Tibial nerve (tissue), 4 donors: ENCODE measurements at places on chromosomes 16 and 17.

- DNase-seq = peak; percentile 34
These were observed 4.9 kb upstream of the ASGR1 start for GRCh38 chr17:7184091-7184488.

GRCh38 chr17:40092581-40092980, 7.8 kb downstream of the NR1D1 start:
- DNase-seq = peak; percentile 42

DNA sequence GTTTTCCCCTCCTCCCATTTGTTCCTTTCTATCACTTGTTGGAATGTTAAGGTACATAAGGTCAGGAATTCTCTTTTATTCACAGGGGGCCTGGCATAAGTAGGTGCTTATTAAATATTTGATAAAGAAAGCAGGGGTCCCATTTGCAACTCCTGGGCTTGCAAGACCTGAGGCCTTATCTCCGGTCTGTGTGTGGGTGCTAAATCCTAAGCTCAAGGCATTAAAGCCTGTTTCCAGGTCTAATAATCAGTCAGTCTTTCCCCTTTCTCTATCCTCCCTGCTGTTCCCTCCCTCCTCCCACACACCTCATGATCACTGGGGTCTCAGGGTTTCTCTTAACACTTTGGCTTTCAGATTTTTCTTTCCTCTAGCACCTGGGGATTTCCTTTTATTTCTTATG, 17.1 kb downstream of the NTN1 start:
- DNase-seq = no peak

GRCh38 chr17:60457148-60457547, 34.9 kb downstream of the CHCT1 start:
- DNase-seq = no peak

DNA sequence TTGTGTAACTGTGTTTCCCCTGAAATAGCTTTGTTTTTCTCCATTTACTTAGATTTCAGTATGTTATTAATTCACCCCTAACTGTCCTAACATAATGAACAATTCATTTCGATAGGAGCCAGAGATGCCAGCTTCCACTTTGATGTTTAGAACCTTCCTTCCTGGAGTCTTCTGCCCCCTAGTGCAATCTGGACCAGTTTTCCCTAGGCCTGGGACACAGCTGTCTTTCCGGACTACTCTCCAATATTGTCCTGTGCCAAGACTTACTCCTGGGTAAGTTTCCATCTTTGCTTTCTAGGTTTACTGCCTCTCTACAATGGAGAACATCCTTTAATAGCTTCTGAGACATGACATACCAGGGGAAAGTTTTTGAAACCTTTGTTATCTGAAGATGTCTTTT, 12.8 kb downstream of the RECQL5 start:
- DNase-seq = no peak

GRCh38 chr17:7993972-7994589, 8.3 kb upstream of the GUCY2D start:
- DNase-seq = no peak

DNA sequence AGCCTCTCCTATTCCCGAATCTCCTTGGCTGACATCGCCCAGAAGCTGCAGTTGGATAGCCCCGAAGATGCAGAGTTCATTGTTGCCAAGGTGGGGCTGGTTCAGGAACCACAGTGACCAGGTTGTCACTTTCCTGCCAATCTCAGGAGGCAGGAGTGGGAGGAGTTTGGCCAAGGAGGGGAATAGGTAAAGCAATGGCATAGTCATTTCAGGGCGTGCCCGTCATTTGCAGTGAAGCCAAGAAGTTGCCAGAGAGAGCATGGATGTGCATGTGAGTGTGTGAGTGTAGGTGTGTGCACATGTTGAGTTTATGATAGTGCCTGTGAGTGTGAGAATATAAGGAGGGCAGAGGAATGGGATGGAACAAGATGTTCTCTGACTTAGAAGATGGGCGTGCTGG, 14.8 kb downstream of the PSMD3 start:
- DNase-seq = no peak

- DNase-seq = no peak
These were observed 555.3 kb downstream of the MAF start for GRCh38 chr16:79045191-79045590.

DNA sequence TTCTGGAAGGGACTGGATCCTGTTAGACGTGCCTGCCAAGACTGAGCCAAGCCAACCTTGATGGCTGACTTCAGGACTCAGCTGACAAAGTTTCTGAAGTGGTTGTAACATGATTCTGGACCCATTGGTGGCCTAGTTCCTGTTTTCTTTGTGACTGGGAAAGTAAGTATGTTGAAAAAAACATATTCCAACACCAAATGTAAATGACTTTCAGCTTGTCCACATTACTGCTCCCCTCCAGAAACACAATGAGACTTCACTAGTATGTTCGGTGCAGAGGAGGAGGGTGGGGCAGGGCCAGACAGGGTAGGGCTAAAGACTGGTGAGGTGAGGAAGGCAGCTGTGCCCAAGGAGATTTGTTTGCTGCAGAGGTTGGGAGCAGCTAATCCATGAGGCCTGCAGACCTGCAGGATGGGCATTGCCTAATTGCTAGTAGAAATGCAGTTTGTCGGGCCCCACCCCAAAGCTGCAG, 26.4 kb downstream of the NMT1 start:
- DNase-seq = no peak

DNA sequence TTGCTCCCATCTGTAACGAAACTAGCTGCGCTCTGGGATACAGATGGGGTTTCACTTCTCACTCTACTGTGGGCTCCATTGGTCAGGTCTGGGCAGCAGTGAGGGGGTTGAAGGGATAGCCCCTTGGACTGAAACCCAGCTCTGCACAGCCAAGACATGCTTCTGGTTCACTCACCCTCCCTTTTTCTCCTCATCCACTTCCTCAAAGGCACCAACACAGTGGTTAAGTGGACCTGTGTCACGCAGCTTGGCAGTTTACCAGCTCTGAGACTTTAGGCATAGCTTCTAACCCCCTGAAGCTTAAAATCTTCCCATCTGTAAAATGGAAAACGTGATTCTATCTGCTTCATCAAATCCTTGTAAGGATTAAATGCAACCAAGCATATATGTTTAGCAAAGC, 11.5 kb upstream of the KRT38 start:
- DNase-seq = no peak

GRCh38 chr17:72151565-72152386, 31.0 kb downstream of the SOX9 start:
- DNase-seq = peak; percentile 25

- no peak for DNase-seq
These were observed 91.9 kb downstream of the CRISPLD2 start for GRCh38 chr16:84911486-84912216.

DNA sequence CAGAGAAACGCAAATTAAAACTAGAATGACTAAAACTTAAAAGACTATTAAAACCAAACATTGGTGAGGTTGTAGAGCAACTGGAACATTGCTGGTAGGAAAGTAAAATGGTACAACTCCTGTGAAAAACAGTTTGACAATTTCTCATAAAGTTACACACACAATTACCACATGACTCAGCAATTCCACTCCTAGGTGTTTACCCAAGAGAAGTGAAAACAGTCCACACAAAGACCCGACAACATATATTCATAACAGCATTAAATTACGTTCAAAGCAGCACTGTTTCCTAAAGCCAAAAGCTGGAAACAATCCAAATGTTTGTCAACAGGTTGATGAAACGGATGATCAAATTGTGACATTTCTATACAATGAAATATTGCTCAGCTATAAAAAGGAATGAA, 26.5 kb upstream of the ALOX12 start:
- DNase-seq = no peak

DNA sequence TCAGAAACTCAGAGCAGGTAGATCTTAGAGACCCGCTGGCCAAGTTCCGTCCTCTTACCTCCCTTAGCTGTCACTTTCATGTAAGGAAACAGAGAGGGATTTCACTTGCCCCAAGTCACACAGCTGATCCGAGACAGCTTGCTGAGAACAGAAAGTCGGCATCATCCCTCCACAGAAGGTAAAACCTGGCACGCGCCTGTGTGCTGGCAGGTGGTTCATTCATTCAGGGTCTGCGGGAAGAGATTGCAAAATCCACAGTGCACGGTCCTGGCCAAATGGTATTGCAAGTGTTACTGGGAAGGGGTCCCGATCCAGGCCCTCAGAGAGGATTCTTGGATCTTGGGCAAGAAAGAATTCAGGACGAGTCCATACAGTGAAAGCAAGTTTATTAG, 139.4 kb upstream of the RPH3AL start:
- DNase-seq = no peak

DNA sequence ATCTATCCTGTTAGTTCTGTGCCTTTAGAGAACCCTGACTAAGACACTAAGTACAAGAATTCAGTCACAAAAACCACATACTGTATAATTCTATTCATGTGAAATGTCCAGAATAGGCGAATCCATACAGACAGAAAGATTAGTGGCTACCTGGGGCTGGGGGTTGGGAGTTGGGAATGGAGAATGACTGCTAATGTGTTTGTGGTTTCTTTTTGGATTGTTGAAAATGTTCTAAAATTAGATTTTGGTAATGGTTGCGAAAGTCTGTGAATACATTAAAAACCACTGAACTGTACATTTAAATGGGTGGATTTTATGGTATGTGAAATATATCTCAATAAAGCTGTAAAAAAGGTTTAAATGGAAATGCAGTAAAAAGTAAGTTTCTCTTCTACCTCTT, 80.4 kb upstream of the AKTIP start:
- DNase-seq = no peak

DNA sequence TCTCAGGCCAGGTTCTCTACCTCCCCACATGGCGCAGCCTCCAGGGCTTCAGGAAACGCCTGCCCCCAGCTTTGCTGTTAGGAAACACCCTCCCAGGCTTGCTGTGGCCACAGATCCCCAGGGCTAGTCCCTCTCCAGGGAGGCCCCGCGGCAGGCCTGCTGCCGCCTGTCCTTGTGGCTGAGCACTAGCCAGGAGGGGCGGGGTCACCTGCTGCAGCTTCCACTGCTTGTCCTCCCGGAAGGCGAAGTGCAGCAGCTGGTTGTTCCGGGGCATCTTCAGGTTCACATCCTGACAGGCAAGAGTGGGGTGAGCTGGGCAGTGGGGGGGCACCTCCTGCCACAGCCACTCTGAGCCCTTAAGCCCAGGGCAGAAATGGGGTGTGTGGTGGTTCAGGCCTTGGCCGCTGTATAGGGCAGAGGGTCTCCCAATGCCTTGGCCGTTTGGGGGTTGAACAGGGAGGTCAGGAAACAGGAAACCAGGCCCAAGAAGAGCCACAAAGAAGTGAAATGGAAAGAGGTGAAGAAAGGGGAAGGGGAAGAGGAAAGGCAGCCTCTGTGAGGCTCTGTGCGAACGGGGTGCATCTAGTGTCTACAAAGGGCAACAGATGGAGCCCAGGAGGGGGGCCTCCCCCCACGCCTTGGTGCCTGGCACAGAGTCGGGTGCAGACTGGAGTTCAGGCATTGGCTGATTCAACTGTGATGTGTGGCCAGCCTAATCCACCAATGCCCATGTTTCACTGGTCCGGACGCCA, 2.0 kb downstream of the ROGDI start:
- DNase-seq = no peak

DNA sequence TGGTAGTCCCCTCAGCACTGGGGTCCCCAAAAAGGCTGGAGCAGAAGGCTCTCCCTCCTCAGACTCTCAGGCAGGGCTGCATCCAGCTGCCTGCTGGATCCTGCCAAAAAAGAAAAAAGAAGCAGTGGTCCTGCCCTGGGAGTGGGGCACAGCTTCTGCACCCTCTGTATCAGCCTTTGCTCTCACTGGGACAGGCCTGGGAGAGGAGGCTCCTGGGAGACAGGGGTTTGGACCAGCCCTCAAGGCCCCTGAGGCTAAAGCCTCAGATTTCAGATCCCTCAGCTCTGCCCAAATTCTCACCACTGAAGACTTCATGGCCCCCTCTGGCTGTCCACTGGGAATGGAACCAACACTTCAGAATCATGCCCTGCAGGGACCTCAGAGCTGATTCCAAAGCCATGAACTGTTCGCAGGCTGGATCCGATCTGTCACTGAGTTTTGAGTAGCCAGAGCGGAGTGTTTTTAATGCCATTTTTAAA, 96.9 kb downstream of the C16orf78 start:
- DNase-seq = no peak

- DNase-seq = no peak
These were observed 4.6 kb downstream of the MMP28 start for GRCh38 chr17:35790841-35791240.

DNA sequence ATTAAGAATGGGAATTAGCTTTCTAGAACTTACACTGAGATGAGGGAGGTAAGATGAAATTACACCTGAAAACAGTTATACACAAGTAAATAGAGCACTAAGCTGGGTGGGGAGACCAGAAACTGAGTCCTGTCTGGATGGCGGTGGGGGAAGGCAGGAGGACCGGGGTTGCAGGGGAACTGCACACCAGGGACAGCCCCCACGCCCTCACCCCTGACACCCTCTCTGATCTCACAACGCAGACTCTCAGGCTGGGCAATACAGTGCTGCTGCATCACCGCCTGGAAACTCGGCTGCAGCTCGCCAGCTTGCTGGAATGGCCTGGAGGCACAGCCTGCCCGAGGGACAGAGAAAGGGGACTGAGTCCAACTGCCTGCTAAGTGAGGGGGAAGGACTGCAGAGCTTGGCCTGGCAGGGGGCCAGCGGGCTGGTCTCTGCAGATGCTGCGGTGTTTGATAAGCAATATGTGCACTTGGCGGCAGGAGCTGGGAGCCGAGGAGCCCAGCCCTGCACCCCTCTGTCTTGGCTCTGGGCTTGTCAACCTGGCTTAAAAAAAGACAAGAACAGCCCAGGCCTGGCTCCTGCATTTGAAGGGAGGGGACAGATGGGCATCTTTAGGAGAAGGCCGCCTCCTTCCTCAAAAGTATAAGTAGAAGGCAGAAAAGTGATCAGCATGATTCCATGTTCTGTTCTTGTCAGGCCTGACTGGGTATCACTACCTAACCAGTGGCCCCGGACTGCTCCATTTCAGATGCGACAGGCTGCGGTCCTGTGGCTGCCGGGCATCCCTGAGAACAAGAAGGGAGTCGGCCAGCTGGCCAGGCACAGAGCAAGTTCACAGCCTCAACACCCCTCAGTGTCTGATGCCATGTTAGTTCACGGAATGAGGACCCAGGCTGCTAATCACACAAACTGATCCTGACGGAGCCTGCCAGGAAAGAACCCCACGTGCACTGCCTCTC, 30.2 kb downstream of the SPHK1 start:
- peak; percentile 39 for DNase-seq

DNA sequence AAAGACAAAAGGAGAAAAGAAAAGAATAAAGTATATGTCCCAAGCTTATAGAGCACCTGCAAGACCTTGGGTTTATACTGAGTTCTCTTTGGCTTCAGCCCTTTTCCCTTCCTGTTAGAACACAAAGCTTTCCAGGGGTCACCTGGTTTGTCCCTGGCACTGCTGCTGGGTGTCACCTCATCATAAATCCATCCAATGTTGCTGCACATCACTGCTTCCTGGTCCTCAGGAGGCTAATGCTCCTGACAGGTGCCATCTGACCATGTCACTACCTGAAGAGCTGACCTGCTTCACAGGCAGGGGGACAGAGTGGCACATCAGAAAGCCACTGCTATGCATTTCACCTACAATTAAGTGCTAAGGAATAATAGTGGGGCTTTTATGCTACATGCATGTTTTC, 164.6 kb upstream of the ELAC2 start:
- no peak for DNase-seq

GRCh38 chr17:65633988-65634387, 72.5 kb upstream of the AXIN2 start:
- no peak for DNase-seq

- DNase-seq = no peak
These were observed 379.2 kb downstream of the CDH11 start for GRCh38 chr16:64742455-64743223.
